ENCODE measurements at places on chromosomes 5 and 9.

DNA sequence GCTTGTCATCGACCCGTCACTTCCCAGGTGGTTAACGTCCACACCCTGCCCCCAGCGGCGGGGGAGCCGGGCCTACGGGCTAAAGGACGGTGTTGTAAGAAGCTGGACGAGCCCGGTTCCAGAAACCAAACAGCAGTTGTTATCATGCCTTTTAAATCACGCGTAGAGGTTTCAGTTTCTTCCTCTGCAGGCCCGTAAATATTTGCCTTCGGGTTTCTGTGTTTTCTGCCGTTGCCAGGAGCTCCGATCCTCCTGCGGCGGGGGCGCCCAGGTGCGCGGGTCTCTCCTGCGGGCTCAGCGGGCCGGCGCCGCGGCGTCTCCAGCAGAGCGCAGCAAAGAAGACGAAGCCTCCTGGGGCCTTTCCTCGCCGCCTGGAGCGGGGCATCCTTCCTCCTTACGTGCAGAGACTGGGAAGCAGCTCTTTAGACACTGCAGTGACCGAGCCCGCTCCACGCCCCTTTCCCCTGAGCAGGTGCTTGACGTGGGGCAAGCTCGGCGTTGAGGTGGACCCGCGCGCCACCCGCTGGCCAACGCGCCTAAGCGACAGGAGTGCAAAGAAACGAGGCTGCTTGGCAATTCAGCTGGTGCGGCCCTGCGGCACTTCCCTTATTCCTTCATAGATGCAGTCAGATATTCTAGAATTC is 21.8 kb upstream of the TTC1 start:
- H3K36me3 ChIP-seq = no peaks in the 10 kb centered on the region
- H3K27ac ChIP-seq = no peak overlapping the region
- peak; percentile 75 for DNase-seq
- peak overlapping the region; percentile 44 for H3K4me3 ChIP-seq

GRCh38 chr9:89400403-89401116 is 82.3 kb downstream of the SECISBP2 start:
- no peak overlapping the region for H3K27ac ChIP-seq
- no peaks in the 10 kb centered on the region for H3K36me3 ChIP-seq
- DNase-seq = no peak
- H3K4me1 ChIP-seq = no peaks in the 10 kb centered on the region

DNA sequence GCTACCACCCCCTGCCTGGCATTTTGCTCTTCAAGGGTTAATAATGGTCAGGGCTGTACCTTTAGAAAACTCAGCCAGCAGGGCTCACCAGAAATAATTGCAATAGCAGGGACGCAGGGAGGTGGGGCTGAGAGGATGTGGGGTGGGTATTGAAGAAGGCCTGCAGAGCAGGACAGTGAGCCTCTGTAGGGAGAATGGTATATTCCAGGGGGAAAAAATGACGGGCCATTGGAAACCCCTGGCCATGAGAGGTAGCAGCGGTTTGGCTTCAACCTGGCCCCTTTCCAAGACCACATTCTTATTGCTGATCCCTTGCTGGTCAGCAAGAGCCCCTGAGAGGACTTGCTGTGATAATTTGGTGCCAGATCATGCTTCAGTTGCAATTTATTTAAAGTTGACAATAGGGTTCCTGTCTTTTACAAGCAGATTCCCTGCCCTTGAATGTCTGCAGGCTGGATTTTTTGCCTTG is 36.7 kb upstream of the CTNNA1 start:
- H3K36me3 ChIP-seq = no peaks in the 10 kb centered on the region
- no peak for DNase-seq
- H3K4me3 ChIP-seq = no peak overlapping the region
- H3K27me3 ChIP-seq = no peaks in the 10 kb centered on the region
- no peaks in the 10 kb centered on the region for H3K4me1 ChIP-seq
- H3K27ac ChIP-seq = no peak overlapping the region

GRCh38 chr5:103638979-103639378 is 76.4 kb upstream of the NUDT12 start:
- H3K27me3 ChIP-seq = no peaks in the 10 kb centered on the region
- H3K36me3 ChIP-seq = no peaks in the 10 kb centered on the region
- H3K4me3 ChIP-seq = no peak overlapping the region

- no peaks in the 10 kb centered on the region for H3K36me3 ChIP-seq
- DNase-seq = no peak
- H3K4me1 ChIP-seq = no peaks in the 10 kb centered on the region
- peak overlapping the region; percentile 68 for H3K27ac ChIP-seq
Measured at GRCh38 chr9:92608241-92608908, 61.6 kb downstream of the IPPK start.

GRCh38 chr5:172834415-172835289 is 601 bp downstream of the ERGIC1 start:
- no peaks in the 10 kb centered on the region for H3K27me3 ChIP-seq
- H3K36me3 ChIP-seq = no peaks in the 10 kb centered on the region
- H3K27ac ChIP-seq = peak overlapping the region; percentile 88
- peak; percentile 51 for DNase-seq
- H3K4me3 ChIP-seq = peak overlapping the region; percentile 79
